Suprapubic skin (tissue), 4 donors: ENCODE measurements at places on chromosomes 4 and X. TPM values are rescaled to one million over a fixed set of nuclear protein-coding genes. Genes with fewer than 3 reads are reported as not detected.

DNA sequence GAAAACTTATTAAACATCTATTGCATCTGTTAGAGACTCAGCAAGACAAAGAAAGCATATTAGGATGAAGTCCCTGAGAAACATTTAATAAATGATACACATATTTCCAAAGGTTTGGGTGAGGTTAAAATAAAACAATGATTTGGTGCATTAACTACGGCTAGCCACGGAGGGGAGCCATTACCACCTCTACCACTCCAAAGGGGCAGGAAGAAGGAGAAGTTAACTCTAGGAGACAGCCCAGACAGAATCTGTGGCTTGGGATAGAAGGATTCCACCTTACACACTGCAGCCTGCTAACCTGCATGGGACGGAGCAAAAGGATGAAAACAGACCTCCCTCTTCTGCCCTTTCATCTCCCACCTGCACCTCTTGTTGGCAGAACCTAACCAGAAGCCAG, 189.1 kb upstream of the C1QTNF7 start:
- no peak for DNase-seq
- no peak overlapping the region for H3K27ac ChIP-seq
- no peak overlapping the region for H3K4me3 ChIP-seq
- H3K27me3 ChIP-seq, result no peaks in the 10 kb centered on the region

- H3K27ac ChIP-seq, result no peak overlapping the region
- H3K4me1 ChIP-seq, result no peaks in the 10 kb centered on the region
- H3K36me3 ChIP-seq, result no peaks in the 10 kb centered on the region
- no peak for DNase-seq
Measured at GRCh38 chr4:53233114-53233795, 132.6 kb downstream of the SCFD2 start.

GRCh38 chr4:112361181-112361791, 64.1 kb downstream of the ALPK1 start:
- no peak overlapping the region for H3K4me3 ChIP-seq
- H3K27me3 ChIP-seq, result no peaks in the 10 kb centered on the region
- peaks cover 12% of the 10 kb centered on the region for H3K36me3 ChIP-seq

- H3K27ac ChIP-seq, result no peak overlapping the region
- peak overlapping the region; percentile 63 for H3K4me3 ChIP-seq
- peaks cover 25% of the 10 kb centered on the region for H3K4me1 ChIP-seq
- H3K36me3 ChIP-seq, result no peaks in the 10 kb centered on the region
- H3K27me3 ChIP-seq, result peaks cover 73% of the 10 kb centered on the region
Measured at GRCh38 chr4:44447563-44448504, 775 bp downstream of the KCTD8 start.

The COL4A5 gene
- 52.3 TPM for total RNA-seq
